ENCODE measurements at places on chromosomes 2 and 18.

GRCh38 chr2:184113696-184114403 is 484.5 kb upstream of the ZNF804A start:
- no peak for DNase-seq

DNA sequence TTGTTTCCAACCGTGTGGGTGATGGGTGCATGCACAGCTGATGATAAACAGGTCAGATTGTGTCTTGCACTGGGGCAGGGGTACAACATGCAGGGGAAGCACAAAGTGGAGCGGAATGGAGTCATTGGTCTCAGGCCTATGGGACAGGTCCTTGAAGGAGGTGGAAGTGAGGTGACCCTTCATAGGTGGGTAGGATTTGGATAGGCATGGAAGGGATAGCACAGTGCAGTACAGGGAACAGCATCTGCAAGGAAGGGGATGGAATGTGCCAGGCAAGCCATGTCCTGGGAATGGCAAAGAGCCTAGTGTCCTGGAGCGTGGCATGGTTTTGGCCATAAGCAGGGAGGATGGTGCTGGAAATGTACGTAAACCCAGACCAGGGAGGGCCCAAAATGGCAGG is 143.9 kb downstream of the CAPN13 start:
- DNase-seq = no peak

DNA sequence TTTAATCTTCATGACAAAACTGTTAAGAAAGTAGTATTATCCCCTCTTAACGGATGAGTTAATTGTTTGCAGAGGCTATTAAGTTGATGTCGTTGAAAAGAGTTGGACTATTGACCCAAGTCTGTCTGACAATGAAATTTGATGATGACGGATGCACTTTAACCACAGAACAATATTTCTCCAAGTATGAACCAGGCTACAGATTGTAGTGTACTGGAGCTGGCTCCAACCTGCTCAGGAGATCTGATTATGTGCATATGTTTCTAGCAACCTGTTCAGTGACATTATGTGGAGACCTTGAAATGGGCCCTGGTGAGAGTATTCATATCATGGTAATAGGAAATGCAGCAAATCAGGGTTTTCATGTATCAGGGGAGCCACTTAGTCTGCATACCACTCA is 174.1 kb downstream of the CDH7 start:
- DNase-seq = no peak

DNA sequence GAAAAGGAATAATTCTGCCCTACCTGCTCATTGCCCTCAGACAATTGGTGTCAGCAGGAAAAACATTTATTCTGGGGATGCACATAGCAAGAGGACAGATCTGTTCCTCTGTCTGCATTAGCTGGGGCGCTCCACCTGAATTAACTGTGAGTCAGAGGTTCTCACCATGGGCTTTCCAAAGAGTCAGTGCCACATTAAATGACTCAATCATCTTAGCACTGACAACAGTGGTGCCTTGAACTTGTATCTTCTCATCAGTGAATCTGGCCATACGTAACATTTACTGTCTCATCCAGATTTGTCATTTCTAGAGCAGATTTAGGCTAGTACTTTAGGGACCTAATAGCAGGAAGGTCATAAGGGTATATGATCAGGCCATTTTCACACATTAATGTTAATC is 358.1 kb upstream of the CRIM1 start:
- no peak for DNase-seq

GRCh38 chr2:201908901-201909300 is 102.6 kb downstream of the CDK15 start:
- no peak for DNase-seq

GRCh38 chr2:156474401-156474800 is 38.2 kb downstream of the GPD2 start:
- no peak for DNase-seq

GRCh38 chr18:57928466-57928865 is 115.6 kb upstream of the NEDD4L start:
- no peak for DNase-seq

GRCh38 chr18:63317556-63317946 is 2.0 kb downstream of the BCL2 start:
- no peak for DNase-seq

DNA sequence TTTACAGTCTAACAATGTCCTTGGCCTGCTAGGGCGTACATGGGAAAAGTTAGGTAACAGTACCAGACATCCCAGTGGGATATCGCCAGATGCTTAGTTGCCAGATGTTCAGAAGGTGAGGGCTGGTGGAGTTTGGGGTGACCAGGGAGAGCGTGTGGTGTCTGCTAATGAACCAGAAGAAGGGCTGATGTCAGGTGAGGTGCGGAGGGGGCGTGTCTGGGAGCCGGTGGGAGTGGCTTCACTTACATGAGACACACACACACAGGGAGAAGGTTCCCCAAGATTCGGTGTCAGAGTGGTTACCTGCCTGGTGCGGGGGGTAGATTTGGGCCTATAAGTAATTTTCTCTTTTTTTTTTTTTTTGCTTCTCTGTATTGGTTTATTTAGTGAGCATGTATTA is 12.2 kb downstream of the RAB31 start:
- DNase-seq = no peak

GRCh38 chr2:112140205-112140802 is 2.1 kb downstream of the FBLN7 start:
- DNase-seq = no peak

GRCh38 chr2:32760628-32761027 is 132.8 kb downstream of the TTC27 start:
- DNase-seq = no peak

DNA sequence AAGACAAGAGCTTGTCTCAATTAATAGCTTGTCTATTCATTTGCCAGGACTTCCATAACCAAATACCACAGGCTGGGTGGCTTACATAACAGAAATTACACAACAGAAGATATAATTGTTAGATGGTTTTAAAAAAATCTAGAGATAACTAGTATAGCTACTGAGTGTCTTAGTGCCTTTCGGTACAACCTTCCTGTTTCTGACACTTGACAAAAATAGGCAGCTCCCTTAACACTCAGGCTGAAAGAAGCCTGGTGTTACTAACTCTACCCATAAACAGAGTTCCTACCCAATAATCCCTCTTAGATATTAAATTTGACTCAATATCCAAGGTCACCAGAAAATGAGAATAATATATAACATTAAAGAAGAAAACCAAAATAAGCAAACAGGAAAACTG is 129.7 kb downstream of the BARD1 start:
- no peak for DNase-seq

- no peak for DNase-seq
Observed at GRCh38 chr18:48893061-48893607, 57.6 kb downstream of the SMAD7 start.

GRCh38 chr18:44128365-44128764 is 552.3 kb upstream of the SETBP1 start:
- no peak for DNase-seq

GRCh38 chr18:36634573-36635216 is 194.1 kb downstream of the TPGS2 start:
- DNase-seq = no peak

DNA sequence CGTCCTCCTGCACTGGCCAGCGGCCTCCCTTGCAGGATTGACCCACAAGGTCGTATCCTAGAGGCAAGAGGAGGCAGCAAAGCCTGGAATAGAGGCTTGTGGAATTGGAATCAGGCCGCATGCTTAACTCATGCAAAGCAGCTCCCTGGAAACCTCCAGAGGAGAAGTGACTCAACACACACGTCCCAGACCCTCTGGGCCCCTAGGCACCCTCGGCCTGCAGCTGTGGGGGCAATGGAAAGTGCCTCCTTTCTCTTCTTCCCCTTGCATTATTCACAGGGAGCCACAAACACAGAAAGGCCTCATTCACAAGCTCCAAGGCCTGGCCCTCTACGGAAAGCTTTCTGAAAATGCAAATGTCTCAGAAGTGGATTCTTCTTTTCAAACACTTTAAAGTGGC is 19.6 kb downstream of the SPATA3 start:
- DNase-seq = no peak

DNA sequence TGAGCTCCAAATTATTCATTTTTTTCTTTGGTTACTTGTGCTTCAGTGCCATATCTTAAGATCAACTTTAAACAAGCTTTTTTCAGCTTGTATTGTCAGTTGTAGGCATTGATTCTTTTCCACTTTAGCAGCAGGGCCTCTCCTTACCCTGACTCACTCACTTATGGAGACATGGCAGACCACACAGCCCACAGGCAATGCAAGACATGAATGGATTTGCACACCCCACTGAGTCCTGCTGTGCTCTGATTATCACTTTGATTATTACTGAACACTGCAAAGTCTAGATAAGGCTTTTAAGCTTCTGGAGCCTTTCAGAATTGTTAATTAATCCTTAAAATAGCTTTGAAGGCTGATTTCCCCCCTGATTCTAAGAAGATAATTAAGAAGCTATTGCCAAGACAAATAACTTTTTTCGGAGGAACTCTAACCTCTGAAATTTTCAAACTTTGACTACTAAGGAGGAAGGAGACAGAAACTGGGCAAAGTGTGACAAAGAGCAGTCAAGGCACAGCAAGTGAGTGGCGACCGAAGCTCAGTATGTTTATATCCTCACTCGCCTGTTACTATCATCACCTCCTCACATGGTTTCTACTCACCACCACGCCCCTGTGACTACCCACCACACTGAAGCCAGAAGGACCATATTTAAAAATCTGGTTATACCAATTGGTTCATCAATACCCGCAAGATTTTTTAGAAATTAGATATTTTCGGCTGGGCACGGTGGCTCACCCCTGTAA is 43.3 kb downstream of the CACNB4 start:
- DNase-seq = no peak

GRCh38 chr2:133773854-133774653 is 205.8 kb upstream of the NCKAP5 start:
- no peak for DNase-seq

- no peak for DNase-seq
Observed at GRCh38 chr2:65228263-65228750, 676 bp downstream of the ACTR2 start.

DNA sequence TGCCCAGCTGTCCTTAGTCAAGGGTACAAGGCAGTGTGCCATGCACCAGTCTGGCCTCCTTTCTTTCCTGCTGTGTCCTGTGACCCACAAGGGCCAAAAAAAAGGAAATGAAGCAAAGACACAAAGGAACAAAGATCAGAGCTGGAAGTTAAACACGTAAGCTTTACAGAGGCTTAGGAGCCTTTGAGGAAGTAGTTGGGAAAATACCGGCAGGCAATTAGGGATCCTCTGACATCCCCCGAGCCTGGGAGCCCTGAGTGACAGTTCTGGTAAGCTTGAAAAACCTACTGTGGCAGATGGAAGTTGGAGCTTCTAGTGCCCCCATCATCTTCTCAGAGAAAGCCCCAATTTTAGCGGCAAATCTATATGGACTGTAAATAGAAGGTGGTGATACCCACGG is 78.5 kb downstream of the SPRED2 start:
- no peak for DNase-seq

- DNase-seq = no peak
Observed at GRCh38 chr2:29613792-29614266, 307.6 kb downstream of the ALK start.

GRCh38 chr2:134249755-134250154 is 4.1 kb upstream of the MGAT5 start:
- DNase-seq = no peak

DNA sequence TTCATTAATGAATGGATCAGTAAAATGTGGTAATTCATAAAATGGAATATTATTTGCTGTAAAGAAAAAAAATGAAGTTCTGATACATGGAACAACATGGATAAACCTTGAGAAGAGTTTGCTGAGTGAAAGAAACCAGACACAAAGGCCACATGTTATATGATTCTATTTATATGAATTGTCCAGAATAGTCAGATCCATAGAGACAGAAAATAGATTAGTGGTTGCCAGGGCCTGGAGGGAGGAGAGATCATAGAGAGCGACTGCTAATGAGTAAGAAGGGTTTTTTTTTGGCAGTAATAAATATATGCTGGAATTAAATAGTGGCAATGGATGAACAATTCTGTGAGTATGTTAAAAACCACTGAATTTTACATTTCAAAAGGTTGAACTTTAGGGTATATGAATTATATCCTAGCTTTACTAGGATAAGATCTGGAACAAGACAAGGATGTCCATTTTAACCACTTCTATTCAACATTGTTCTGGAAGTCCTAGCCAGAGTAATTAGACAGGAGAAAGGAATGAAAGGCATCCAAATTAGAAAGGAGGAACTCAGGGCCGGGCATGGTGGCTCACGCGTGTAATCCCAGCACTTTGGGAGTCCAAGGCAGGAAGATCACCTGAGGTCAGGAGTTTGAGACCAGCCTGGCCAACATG is 48.8 kb downstream of the MAPRE2 start:
- no peak for DNase-seq

Data from stimulated activated CD8-positive, alpha-beta memory T cell treated with anti-CD3 and anti-CD28 coated beads, Interleukin-2, amount 100 ng/mL, for 1 hour (primary cell).